ENCODE measurements at places on chromosomes 1 and 21.

DNA sequence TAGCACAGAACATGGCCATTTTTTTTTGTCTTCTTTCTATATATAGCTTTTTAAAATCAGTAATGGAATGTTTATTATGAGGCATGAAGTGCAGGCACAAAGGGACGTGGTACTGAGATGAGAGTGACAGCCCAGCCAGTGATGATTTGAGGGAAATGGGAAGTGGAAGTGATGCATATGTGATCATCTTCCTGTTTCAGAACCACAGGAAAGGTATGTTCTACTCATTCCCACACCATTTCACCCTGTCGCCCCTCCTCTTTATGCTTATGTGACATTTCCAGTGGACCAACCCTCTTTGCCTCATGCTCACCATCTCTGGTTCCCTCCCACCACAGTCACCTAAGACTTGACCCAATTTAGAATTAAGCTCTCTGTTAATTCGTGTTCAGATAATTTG lies 24.3 kb downstream of the PTGS2 start:
- DNase-seq, result no peak

DNA sequence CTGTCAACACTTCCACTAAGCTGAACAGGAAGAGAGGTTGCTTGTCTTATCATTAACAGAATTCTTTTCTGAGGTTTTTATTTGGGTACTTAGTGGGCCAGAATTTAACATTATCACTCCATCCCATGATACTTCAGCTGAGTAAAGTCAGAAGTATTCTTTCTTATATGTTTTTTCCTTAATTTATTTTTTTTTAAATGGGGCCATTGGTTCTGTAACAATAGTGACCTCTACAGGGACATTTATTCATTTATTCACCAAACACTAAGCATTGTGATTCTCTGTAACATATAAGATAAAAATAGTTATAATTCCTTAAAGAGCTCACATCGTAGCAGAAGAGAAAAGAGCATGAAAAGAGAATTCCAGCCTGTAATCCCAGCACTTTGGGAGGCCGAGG lies 9.8 kb downstream of the GREM2 start:
- no peak for DNase-seq

DNA sequence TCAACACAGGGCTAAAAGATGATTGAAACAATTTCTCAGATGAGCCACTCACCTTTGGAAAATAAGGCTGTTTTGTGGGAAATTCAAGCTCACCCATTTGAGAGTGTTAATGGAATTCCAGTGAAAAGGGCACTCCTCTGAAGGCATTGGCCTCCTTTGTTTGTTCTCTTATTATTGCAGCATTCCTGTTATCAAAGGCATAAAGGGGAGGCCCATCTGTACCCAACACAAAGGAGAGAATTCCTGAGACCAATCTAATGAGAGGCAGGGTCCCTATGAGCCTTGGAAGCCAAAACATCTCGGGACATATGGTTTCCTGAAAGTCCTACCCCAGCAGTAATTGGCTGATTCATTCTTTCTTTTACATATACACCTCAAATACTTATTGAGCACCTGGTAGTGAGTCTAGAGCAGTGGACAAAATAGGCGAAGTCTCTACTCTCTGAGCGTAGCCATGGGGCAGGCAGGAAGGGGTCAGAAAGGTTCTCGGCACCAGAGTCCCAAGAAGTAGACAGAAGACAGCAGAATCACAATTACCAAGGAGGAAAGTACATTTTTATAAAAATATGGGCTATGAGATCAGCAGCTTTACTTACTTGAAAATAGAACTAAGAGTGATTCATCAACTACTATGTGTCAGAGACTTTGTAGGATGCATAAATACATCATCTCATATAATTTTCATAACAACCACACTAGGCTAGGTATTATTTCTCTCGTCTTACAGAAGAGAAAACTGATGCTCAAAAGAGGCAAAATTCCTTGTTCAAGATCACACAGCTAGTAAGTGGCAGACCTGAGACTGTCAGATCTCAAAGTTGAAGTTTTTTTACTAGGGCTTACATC lies 218.7 kb downstream of the DAB1 start:
- DNase-seq, result no peak

- no peak for DNase-seq
These were observed 40.3 kb upstream of the CCDC190 start for GRCh38 chr1:162901243-162901642.

DNA sequence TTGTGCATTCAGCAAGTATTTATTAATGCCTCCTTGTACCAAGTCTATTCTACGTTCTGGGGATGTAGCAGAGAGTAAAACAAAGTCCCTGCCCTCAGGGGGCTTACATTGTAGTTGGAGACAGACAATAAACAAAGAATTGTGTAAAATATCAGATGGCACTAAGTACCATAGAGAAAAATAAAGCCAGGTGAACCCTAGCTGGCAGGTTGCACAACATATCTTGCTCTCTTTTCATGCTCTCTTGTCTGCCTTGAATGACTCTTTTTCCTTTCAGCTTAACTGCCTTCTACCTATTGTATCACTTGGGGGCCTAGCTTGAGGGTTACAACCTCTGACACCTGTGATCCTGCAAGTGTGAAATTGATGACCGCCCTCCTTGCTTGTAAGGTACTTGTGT lies 20.7 kb upstream of the FASLG start:
- DNase-seq, result no peak

GRCh38 chr1:229111703-229112319 lies 159.1 kb upstream of the RAB4A start:
- DNase-seq, result no peak

GRCh38 chr1:79848316-79848715 lies 841.8 kb upstream of the ADGRL4 start:
- no peak for DNase-seq

GRCh38 chr1:236417336-236417735 lies 23.2 kb downstream of the EDARADD start:
- no peak for DNase-seq

DNA sequence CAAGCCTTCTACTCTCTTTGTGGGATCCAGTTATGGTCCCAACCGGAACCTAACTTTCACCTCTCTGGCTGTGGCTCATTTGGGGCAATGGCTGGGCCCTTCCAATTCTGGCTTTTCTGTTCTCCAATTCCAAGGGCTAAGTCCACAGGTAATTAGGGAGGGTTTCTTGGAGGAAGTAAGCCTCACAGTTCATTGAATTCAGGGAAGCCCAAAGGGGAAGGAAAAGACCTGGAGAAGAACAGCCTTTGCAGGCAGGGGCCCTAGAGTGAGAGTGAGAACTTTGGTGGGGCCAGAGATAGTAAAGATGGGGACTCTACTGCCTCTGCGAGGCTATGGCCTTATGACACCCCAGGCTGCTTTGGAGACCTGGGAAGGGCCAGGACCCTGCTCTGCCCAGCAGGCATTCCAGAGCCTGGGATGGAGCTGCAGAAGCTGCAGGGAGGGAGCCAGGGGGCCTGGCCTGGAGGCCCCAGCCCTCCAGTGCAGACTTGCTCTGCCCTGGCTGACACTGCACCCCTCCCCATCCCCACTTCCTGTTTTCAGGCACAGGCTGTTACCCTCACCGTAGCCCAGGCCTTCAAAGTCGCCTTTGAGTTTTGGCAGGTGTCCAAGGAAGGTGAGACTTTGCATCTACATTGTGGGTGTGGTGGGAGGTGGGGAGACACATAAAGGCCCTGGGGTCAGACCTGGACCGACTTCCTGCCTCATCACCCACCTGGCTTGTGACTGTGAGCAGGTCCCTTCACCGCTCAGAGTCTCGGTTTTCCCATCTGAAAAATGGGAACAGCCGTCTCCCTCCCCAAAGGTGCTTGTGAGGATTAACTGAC lies 18.9 kb downstream of the LDLRAP1 start:
- peak; percentile 81 for DNase-seq

- no peak for DNase-seq
These were observed 1108.1 kb downstream of the BRINP3 start for GRCh38 chr1:189369612-189370011.

GRCh38 chr1:27552911-27553420 lies 51.0 kb downstream of the AHDC1 start:
- no peak for DNase-seq

GRCh38 chr1:185360714-185361113 lies 43.7 kb upstream of the IVNS1ABP start:
- no peak for DNase-seq

GRCh38 chr1:73803380-73803779 lies 394.6 kb downstream of the LRRIQ3 start:
- DNase-seq, result no peak

- DNase-seq, result no peak
These were observed 36.3 kb downstream of the ERICH3 start for GRCh38 chr1:74637296-74637695.

DNA sequence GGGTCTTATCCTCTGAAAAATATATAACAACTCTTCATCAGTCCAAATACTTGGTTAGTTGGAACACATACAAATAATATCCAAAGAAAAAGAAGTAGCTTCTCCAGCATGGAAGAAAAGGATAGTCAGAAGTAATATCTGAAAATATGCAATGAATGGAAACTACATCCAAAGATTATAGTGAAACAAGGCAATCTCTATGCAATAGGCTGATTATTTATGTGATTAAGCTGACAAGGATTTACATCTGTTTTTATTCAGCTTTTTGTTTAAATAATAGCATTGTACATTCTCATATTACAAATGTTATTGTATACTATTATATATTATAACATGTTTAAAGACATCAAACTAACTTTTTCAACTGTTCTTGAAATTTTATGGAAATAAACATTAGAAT lies 15.3 kb upstream of the TGFBR3 start:
- DNase-seq, result no peak

DNA sequence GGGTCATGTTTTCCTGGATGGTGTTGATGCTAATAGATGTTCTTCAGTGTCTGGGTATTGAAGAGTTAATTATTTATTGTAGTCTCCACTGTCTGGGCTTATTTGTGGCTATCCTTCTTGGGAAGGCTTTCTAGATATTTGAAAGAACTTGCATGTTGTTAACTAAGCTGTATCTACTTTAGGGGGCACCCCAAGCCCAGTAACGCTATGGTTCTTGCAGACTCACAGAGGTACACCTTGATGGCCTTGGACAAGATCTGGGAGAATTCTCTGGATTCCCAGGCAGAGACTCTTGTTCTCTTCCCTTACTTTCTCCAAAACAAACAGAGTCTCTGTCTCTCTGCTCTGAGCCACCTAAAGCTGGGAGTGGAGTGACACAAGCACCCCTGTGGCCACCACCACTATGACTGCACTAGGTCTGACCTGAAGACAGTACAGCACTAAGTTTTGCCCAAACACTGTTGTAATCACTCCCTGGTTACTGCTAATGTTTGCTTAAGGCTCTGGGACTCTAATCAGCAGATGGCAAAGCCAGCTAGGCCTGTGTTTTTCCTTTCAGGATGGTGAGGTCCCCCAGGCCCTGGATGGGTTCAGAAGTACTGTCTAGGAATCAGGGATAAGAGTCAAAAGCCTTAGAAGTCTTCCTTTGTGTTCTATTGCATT lies 76.5 kb upstream of the C1orf21 start:
- no peak for DNase-seq

GRCh38 chr1:52364235-52364839 lies 1.7 kb downstream of the CC2D1B start:
- DNase-seq, result no peak

DNA sequence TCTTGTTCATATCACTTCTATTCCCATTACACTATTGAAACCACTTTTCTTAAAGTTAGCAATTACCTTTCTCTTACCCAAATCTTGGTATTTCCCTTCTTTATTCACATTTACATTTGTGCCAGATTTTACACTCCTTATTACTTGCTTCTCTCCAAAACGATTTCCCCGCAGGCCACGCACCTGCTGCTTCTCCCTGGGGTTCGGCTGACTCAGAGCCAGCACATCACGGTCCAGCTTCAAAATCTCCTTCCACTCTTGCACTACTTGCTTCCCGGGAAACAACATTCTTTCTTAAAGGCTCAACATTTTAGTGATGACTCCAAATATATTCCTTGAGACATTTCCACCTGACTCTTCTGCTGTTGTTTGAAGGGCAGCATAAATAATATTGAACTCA lies 20.7 kb downstream of the LHX9 start:
- DNase-seq, result no peak

- no peak for DNase-seq
These were observed 32.3 kb downstream of the EEIG2 start for GRCh38 chr1:108592030-108592759.

- DNase-seq, result no peak
These were observed 47.5 kb upstream of the SERTAD4 start for GRCh38 chr1:210185063-210185462.

- DNase-seq, result no peak
These were observed 6.6 kb upstream of the APP start for GRCh38 chr21:26177187-26177586.

GRCh38 chr1:29368936-29369932 lies 132.9 kb downstream of the PTPRU start:
- no peak for DNase-seq

GRCh38 chr1:202010180-202011015 lies at the start of gene ELF3:
Gene ELF3 (plus strand): TSS chr1:202010587. CDS start chr1:202011137, 550 bp downstream.
- no peak for DNase-seq

DNA sequence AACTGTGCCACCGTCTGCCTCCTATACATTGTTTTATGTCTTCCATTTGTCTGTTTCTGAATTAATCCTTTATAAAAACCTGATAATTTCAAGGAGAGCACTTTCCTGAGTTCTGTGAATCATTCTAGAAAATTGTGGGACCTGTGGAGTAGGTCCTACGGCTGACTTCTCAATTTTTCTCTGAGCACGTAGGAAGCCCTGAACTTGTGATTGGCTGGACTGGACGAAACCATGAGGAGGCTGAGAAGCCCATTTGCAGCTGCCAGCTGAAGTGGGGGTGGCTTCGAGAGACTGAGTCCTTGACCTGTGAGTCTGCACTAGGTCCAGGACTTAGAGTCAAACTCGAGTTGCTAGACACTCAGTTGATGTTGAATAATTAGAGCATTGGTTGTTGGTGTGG lies 277.1 kb upstream of the NCAM2 start:
- DNase-seq, result no peak

GRCh38 chr1:24443241-24443656 lies 27.6 kb downstream of the NIPAL3 start:
- DNase-seq, result no peak

- no peak for DNase-seq
These were observed 345.0 kb downstream of the DISC1 start for GRCh38 chr1:231971397-231972110.

DNA sequence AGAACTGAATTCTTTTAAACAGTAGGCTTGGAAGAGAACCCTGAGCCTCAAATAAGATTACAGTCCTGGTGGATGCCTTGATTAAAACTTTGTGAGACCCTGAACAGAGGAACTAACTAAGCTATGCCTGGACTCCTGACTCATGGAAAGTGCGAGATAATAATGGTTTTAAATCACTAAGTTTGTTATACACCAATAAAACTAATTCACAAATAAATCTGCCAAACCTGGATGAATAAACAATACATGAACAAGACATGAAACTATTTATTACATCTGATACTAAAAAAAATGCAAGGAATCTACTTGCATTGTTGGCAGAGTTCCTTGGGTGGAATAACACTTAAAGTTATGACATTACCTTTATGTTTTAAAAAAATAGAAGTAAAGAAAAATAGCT lies 118.4 kb downstream of the PIGK start:
- no peak for DNase-seq

- DNase-seq, result no peak
These were observed 8.3 kb downstream of the ASAP3 start for GRCh38 chr1:23475641-23476040.

DNA sequence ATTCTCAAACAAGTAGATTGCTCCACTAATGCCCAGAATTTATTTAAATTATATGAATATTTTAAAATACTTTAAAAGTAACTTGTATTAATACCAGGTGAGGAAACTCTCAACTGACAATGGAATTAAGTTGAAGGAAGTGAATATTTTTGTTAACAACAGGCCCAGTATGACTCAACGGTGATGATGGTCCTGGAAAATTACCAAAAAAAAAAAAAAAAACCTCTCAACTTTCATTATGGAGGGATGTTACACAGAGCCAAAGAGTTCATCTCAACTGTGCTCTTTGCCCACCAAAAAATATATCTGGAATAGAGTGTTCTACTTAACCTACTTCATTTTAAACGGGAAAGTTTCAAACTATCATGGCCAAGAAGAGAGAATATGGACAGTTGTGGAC lies 28.3 kb downstream of the CFH start:
- no peak for DNase-seq
